NCI-H187 treated with DMSO at 0.1 percent for 48 hours (cell line): ENCODE measurements at places on chromosomes 1 and 21.
A peak's percentile ranks its signal among the peaks of the same experiment; 100 is the strongest.

DNA sequence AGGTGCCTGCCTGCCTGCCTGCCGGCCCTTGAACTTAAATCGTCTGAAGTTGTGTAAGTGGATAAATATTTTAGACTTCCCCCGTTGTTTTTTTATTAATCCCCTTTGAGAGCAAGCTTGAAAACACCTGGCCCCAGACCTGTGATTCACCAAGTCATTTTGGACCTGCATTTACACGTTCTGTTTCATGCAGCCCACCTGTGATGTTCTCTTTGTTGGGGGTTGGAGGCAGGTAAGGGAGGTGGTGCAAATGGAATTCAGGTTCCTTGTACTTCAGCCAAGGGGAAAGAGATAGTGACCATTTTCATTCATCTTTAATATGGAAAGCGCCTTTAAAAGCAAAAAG, 1.2 kb downstream of the SLC37A1 start:
- no peak for DNase-seq

GRCh38 chr1:245875581-245876261, 631.4 kb downstream of the SMYD3 start:
- DNase-seq = no peak

- DNase-seq = no peak
These were observed 4.5 kb downstream of the ZC3H12A start for GRCh38 chr1:37478890-37479254.

DNA sequence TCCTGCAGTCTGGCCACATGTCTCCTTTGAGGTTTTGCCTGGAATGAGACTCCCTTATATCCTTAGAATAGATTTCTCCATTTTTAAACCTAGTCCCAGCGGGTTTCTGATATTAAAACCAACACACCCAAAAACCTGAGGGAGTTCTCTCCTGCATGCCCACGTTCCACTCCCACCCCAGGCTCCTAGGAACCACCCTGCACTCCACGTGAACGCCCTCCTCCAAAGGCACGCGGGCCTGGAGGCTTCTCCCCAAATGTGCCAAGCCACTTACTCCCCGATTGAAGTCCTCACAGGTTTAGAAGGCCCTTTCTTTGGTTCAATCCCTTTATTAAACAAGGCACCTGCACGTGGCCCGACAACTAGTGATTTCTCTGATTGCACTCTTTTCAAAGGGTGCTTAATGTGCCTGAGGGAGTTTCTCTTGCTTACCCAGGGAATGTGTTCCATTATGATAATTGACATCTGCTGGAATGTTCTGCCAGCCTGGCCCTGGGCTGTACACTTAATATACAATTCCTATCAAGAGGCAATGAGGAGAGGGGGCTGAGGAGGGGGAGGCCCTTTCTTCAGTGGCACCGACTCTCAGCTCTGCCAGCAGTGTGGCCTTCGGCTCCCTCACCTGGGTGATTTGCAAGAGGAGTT, 104.3 kb upstream of the ADAR start:
- no peak for DNase-seq

DNA sequence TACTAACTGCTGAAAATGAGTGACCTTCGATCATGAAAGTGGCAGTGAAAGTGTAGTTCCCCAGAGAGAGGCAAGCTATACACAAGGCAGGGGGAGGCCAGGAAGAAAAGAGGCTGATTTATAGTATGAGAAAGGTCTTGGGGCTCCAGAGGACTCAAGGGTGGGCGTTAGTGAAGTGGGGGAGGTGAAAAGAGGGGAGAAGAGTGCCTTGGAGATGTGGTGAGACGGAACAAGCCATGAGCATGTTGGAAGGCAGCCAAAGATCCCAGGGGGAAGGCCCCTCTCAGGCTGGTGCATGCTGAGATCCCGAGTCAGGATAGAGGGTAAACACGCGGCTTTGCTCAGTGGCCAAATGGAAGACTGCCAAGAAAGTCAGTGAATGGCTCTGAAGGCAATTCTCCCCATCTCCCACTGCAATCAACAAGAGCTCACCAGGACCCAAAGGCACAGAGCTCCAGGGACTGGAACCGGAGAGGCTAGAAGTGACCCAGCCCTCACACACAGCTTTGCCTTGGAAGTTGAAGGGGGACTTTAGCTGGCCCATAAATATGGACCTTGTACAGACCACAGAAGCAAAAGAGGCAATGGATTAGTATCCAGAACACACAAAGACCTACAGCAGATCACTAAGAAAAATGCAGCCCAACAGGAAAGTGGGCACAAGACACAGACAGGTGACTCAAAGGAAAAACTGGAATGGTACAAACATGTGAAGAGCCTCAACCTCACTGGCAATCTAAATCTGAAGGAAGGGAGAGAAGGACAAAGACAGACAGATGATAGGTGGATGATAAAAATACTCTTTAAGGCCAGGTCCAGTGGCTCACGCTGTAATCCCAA, 49.6 kb downstream of the HSF2BP start:
- DNase-seq = peak; percentile 77

GRCh38 chr1:197302775-197303174, 34.7 kb downstream of the CRB1 start:
- no peak for DNase-seq

DNA sequence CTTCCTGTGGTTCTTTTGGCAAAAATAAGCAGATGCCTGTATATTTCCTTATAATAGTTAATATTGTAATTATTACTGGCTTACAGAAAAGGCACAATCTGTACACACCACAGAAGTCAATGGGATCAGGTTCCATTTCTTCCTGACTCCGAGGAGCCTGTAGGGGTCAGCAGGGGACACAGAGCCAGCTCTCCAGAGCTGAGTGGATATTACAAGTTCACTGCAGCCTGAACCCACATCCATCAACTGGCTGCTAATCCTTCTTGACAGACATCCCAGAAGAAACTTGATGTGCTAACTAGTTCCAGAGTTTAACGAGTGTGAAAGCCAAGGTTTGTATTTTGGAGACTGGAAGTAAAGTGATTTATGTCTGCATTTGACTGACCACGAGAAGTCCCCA, 203.8 kb downstream of the LMX1A start:
- DNase-seq = no peak

- no peak for DNase-seq
These were observed 17.7 kb upstream of the NTPCR start for GRCh38 chr1:232932486-232933425.

DNA sequence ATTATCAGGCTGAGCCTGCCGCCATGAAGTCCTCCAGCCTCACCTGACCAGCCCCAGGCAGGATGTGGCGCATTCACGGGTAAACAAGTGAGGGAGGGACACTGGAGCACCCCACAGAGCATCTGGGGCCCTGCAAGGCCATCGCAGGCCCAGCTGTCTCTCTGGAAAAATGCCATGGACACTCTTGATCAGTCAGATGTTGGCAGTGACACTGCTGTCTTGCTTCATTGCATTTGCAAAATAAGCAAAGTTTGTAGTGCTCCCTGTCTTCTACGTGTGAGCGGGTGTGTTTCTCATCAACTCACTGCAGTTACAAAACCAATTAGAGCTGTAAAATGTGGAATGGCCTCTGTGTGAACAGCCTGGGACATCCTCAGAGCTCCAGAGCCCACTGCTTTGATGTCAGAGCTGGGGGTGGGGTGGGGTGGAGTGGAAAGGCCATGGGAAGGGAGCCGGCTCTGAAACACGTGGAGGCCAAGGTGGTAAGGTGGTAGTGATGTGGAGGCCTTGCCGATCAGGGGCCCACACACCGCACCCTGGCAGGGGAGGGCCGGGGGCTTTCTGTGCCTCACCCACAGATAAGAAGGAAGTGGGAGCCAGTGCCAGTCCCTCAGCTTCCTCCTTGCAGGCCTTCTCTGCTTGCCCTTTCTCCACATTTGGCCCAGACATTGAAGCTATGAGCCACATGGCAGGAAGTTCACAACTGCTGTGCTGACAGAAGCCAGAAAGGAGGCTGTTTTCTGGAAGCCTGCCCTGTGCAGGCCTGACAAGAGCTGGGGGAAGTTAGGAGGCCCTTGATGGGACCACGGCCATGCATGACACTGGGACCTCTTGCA, 254.9 kb downstream of the RHOU start:
- no peak for DNase-seq

- DNase-seq = no peak
These were observed 514 bp downstream of the S1PR1 start for GRCh38 chr1:101237229-101237837.

DNA sequence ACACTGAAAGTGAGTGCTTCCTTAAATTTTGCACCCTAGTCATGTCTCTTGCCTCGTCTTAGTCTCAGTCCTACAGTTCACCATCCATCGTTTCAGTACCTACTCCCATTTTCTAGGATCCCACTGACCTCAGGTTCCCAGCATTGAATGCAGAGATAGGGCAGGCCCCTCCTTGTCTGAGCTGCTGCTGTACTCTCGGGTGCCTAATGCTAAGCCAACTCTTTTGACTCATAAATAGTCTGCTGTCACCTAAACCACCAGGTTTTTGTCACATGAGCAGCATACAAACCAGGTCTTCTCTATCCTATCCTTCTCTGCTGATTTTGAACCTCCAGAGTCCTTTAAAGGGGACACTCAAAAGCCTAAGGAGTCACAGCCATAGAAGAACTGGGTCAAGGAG, 3.0 kb downstream of the ARHGAP30 start:
- DNase-seq = no peak

GRCh38 chr1:207814469-207814868, 62.6 kb downstream of the CD46 start:
- no peak for DNase-seq

DNA sequence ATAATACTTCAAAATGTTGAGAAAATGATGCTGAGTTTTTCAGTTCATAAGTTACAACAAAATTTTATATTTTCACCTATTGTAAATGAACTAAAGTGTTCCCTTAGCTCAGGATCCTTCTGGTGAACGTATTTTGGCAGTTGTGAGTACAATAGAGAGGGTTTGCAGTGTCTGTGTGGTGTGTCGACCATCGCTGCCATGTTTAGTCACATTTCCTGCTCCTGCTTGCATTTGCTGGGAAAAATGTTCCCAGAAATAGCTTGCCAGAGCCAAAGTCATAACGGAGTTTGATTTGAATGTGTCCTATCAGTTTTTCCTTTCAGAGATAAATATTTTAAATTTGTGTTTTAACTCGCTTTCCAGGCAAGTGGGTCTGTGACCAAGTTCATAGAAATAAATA, 117.1 kb upstream of the COL6A1 start:
- no peak for DNase-seq

DNA sequence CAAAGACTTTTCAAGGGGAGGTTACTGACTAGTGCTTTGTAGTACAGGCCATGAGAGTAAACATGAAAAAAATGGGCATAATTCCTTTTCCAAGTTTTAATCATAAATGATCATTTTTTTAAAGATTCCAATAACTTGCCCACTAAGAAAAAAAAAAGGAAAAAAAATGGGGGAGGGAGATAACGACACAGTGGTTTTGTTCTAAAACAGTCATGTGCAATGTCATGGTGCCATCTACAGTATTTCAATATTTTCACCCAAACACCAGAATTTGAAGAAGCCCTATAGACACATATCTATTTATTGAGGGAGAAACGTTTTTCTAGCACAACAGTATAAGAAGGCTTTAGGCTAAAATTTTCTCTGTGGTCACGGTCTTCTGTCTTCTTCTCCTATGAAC, 250.2 kb downstream of the LTN1 start:
- no peak for DNase-seq

DNA sequence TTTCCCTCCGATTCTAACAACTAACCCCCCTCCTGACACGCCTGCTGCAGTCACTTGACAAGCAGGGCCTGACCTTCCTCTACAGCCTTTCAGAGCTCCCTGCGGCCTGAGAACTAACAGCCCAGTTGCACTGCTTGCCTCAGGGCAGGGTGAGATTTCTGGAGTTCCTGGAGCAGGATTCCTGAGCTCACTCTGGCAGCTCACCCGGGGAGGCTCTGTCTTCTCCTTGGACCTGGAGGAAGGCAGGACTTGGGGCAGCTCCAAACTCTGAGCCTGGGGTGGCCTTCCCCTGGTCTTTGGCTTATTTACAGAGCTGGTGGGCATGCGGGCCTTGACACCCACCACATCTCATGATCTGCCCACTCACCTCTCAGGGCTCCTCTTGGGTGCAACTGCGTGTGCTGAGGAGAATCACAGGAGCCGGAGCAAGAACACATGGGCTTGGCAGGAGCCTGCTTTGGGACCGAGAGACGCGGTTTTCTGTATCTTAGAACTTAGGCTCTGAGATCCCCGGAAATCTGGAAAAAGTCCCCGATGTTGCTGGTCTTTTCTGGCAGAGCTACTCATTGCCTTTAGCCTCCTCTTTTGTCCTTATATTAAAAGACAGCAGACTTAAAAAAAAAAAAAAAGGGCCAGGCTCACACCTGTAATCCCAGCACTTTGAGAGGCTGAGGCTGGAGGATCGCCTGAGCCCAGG, 13.1 kb upstream of the SLC25A34 start:
- DNase-seq = no peak

DNA sequence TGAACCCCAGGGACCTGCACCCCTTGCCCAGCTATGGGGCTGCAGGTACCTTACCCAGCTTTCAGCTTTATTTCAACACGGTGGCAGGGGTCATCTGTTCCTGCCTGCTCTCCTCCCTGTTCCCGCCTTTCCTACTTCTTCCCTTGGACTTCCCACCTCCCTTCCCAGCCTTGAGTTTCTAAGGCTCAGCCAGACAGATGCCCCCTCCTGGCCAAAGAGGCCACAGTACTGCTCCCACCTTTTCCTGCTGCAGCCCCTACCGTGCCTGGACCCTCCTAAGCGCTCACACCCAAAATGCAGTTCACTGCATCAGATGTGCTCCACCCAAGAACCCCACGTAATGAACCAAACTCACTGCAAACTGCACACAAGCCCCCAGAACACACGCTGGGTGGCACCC, 7.7 kb downstream of the NOC2L start:
- DNase-seq = no peak

DNA sequence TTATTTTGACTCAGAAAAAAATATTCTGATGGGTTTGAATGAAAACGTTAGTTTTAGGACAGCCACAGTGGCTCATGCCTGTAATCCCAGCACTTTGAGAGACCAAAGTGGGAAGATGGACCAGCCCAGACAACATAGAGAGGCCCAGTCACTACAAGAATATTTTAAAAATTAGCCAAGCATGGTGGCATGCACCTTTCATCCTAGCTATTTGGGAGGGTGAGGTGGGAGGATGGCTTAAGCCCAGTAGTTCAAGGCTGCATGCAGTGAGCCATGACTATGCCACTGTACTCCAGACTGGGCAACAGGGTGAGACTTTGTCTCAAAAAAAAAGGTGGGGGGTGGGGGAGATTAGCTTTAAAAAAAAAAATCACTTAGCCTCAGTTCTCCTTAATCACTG, 127.5 kb downstream of the LBR start:
- DNase-seq = no peak

- no peak for DNase-seq
These were observed 39.7 kb downstream of the TTC13 start for GRCh38 chr1:230938924-230939368.

- DNase-seq = no peak
These were observed 53.7 kb downstream of the KCNJ6 start for GRCh38 chr21:37862536-37862935.

DNA sequence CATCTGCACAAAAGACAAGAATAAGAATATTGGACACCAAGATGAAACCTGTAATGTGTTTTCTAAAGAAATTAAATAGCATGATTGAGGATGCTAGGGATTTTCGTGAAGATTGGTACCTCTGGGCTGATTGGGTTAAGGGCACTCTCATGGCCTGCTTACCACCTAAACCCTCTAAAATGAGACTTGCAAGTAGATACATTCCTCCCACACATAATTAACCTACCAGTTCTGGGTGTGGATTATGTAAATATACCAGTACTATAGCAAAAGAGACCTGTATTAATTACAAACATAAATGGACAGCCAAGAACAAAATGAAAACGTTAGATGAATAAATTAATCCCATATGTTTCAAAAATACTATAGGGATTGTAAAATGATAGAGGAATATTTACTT, 1069.6 kb upstream of the B3GALT2 start:
- no peak for DNase-seq
